Right forelimb (tissue), 1 donor: ENCODE measurements at places on chromosomes 3 and 15.

GRCh38 chr3:10974131-10974530 is 18.4 kb upstream of the SLC6A1 start:
- DNase-seq, result no peak

DNA sequence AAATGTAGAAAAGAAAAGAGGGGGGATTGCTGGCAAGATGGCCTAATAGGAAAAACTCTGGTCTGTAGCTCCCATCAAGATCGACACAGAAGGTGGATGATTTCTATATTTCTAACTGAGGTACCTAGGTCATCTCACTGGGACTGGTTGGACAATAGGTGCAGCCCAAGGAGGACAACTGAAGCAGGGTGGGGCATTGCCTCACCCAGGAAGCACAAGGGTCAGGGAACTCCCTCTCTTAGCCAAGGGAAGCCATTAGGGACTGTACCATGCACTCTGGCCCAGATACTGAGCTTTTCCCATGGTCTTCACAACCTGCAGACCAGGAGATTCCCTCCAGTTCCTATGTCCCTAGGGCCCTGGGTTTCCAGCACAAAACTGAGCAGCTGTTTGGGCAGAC is 22.6 kb upstream of the IGSF10 start:
- DNase-seq, result no peak

- DNase-seq, result no peak
These were observed 55.8 kb upstream of the VILL start for GRCh38 chr3:37934631-37935289.

DNA sequence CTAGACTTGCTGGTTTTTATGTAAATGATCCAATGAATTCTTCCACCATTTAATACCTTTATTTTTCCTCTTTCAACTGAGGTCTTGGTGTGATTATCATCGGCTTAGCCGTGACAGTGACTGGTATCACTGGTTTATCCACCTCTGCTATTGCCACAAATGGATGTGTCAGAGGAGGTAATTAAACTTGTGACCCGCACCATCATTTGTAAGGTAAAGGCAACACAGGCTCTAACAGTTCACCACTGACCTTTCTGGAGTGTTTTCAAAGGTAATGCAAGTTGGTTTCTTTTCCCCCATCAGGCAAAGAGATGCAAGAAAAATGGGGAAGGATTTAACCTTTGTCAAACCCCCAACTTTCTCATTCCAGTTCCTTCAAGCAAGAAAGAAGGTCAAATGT is 19.7 kb downstream of the SLC12A1 start:
- no peak for DNase-seq

DNA sequence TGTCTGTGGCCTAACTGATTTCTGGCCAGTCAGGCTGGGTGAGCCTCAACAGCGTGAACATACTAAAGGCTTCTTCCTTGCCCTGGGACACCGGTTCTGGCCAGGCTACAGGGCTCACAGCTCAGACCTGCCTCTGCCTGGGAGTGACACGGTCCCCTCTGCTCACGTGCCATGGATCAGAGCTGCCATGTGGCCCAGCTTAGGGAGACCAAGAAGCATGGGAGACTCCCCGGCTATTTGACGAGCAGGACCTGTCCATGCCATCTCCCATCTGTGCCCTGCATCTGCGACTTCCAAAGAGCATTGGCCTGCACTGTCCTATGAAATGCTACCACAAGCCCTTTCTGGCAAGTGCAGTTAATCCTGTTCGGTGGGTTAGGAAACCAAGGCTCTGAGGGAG is 57.4 kb downstream of the APBA2 start:
- DNase-seq, result peak; percentile 34

DNA sequence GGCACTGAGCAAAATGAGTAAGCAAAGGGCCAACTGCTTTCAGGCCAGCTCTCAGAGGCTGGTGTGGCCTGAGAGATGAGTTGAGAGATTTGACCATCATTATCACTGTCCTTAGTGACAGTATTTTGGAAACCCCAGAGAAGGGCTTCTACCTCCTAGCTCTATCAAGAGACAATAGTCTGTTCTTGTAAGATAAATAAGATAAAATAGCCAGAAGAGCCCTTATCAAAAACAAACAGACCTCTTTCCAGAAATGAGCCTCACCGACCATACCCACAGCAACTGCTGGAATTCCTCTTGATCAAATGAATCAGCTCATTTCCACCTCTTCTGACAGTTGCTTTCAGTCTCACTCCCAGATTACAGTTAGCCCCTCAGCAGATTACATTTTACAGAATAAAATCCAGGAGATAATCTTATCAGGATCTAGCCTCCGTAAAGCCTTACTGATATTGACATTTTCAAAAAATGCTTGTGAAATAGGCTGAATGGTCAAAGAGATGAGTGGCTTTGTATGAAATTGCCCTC is 4.5 kb downstream of the HDC start:
- DNase-seq, result no peak

DNA sequence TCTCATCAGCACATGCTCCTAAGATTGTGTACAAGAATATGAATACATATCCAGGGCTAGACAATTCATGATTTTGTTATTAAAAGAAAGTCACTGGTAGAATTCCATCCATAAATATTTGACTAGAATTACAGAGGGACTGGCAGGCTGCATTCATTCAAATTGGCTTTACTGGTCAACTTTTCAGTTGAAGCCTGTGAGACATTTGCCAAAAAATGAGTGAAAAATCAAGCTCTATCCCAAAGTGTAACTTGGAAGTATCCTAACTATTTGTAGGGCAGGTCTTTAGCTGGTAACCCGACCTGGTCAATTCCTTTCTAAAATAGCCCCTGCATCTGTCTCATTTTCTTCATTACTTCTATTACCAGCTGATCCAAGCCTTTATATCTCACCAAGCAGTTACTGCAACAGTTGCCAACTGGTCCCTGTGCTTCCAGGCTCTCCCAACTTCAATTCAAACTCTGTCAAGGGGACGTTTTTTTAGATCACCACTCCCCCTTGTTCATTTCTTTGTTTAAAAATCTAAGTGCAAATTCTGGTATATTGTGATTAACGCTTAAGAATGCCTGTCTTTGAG is 173.1 kb upstream of the TBL1XR1 start:
- DNase-seq, result no peak

DNA sequence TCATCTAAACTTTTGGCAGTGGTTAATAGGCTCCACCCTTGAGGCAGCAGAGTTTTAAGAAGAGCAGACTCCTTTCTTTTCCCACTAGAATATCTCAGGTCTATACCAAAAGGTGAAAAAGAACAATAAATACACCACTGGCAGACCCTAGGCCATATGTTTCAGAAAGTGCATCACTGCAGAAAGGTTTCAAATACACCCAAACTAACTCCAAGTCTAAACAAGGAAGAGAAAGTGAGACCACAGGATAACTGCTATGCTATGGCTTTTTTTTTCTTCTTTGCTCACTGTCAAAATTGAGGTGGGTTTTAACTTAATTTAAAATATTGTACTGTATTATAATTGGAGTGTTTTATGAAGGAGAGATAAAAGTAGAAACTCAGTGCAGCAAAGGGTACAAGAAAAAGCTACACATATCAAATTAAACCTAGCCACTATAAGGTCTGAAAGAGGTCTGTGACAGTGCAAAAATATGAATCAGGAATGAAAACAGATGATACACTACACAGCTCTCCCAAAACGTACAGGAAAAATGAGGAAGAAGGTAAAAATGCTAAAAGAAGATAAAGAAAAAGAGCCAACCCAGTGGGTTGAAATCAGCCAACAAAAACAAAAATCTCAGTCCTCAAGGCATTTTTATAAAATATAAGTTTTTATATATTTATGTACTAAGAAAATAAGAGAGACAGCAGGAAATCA is 8.4 kb downstream of the SNX4 start:
- no peak for DNase-seq

DNA sequence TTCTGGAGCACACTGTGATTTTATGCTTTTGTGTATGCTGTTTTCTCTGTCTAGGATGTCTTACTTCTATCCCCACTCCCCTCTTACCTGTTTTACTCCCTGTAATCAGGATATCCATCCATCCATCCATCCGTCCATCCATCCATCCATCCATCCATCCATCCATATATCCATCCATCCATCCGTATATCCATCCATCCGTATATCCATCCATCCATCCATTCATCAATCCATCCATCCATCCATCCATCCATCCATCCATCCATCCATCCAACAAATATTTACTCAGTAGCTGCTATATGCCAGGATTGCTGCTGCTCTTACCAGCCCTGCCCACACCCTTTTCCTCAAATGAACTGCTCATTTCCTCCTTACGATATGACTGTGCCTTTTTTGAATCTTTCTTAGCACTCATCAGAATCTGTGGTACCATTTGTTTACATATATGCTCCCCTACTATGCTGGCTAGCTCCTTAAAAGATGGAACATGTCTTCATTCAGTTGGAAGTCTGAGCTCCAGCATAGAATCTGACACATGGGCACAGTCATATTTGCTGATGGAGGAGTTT is 35.2 kb downstream of the USP13 start:
- DNase-seq, result no peak

DNA sequence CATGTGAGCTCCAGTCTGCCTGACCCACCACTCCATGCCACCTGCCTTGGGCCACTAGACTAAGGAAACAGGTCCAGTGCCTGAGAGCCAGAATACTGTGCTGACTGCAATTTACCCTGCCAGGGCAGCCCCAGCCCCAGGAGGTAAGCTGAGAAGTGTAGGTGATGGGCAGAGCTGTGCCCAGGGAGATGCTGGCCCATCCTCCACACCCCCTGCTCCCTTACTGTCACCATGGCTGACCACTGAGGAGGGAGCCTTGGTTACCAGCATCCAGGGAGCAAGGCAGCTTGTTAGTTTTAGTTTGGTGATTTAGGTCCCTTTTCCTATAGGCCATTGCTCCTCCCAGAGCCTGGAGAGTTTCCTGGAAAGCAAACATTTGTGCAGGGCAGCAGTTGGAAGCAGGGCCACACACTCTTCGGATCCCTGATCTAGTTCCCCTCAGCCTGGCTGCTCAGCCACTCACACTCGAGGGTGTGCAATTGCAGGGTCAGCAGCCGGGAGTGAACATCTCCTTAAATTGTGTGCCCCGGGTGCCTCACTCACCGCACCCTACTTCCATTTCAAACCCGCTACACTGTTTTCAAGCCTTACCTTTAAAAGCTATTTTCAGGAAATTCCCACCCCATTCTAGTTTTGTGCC is 2.0 kb downstream of the GALNT15 start:
- no peak for DNase-seq

- DNase-seq, result no peak
These were observed 7.2 kb downstream of the SKIC8 start for GRCh38 chr15:78292219-78292618.

DNA sequence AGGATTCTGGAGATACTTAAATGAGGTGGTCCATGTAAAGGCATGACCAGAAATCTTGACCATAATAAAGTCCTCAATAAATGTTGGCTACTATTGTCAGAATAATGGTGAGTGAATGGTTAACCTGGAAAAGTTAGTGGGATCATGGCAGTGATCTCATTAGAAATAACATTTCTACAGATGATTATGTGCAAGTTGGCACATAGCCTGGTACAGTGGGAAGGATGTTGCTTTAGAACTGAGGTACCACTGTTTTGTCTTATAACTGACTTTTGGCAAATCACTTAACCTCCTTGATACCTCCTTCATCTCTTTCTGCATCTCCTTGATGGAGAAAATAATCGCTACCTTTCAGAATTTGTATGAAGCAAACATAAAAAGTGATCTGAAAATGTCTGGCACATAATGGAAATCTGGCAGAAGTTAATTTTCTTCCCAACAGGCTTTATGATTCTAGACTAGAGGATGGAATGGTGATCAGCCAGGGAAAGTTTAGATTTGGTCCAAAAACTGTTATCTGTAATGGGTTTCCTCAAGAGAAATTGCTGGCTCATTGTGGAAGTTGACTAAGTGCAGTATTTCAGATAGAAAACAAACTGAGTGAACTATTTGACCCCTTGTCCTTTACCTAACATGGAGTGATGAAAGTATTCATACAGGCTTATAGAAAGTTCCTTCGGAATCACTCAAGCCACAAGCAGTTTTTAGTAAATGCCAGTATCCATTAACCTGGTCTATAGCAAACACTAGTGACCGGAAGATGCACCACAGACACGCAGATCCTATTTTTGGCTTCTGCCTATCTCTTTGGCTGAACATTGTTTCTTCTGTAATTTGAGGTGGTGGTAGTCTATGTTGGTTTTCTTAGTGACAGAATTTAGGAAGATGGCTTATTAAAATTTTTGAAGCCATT is 449.6 kb upstream of the TGFBR2 start:
- DNase-seq, result no peak

DNA sequence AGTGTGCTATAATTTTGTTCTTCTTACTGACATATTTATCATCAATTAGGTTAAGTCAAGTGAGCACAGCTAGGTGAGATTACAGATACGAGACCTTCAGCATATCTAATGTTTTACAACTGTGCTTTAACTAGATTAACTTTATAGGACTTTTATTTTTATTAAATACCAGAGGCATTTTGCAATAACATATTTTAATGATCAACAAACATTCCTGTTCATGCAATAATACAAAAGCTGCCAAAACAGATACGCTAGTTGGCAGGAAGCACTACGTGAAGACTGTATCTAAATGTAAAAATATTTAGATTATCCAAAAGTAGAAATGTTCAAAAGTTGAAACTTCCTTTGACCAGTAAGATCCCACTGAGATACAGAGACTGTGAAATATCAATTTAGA is 139.1 kb downstream of the CBLB start:
- DNase-seq, result no peak

GRCh38 chr3:125059488-125060245 is 3.9 kb upstream of the HEG1 start:
- no peak for DNase-seq

DNA sequence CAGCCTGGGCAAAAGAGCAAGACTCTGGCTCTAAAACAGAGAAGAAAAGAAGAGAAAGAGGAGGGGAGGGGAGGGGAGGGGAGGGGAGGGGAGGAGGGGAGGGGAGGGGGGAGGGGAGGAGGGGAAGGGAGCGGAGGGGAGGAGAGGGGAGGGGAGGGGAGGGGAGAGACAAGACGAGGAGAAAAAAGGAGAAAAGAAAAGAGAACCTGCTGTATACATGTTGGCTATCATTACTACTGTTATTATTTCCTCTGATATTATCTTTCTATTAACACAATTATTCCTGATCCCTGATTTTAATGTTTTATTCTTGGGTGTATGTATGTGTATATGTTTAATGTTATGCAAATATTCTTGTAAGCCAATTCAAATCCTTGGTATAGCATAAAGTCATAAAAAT is 46.9 kb downstream of the PLD1 start:
- no peak for DNase-seq

GRCh38 chr3:64053581-64053980 is 30.3 kb upstream of the PSMD6 start:
- no peak for DNase-seq

GRCh38 chr3:52118156-52118875 is 35.9 kb downstream of the POC1A start:
- DNase-seq, result no peak

GRCh38 chr3:120067083-120067482 is 27.2 kb downstream of the GSK3B start:
- no peak for DNase-seq

DNA sequence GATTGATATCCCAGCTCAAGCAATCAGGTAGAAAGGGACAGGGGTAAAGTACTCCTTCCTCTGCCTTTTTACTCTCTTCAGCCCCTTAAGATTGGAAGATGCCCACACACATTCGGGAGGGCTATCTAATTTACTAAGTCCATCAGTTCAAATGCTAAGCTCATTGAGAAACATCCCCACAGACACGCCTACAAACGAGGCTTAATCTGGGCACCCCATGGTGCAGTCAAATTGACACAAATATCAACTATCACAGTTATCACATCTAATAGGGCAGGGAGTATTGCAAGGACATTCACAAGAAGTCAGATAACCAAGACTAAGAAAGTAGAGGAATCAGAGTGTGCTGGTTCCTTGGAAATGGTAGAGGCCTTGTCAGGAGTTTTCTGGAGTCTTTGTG is 437.8 kb upstream of the AZI2 start:
- DNase-seq, result no peak

- no peak for DNase-seq
These were observed 25.6 kb upstream of the TCF12 start for GRCh38 chr15:56892659-56893363.
